Stimulated activated CD8-positive, alpha-beta memory T cell treated with anti-CD3 and anti-CD28 coated beads, Interleukin-4, amount 100 ng/mL, for 1 hour (primary cell): ENCODE measurements at places on chromosomes 2 and 18.

DNA sequence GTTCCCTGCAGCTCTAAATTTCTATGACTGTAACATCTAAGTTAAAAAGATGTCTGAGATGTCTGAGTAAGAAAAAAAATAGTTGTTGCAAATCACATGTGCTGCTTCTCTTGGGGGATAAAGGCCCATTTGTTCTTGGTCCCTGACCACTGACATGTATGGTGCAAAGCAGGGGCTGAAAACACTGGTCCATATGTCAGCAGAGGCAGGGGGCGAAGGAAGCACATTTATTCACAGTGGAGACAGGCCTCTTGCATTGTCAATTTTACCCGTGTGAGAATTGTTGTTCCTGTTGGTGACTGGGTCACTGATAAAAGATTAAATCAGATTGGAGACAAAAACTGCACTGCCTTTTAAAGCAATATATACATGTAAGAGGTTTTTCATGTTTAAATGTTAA is 38.8 kb downstream of the PRKCE start:
- no peak for DNase-seq

GRCh38 chr2:186486651-186487647 is 889 bp downstream of the ZC3H15 start:
- no peak for DNase-seq

GRCh38 chr18:54183390-54183789 is 41.1 kb downstream of the MBD2 start:
- no peak for DNase-seq

DNA sequence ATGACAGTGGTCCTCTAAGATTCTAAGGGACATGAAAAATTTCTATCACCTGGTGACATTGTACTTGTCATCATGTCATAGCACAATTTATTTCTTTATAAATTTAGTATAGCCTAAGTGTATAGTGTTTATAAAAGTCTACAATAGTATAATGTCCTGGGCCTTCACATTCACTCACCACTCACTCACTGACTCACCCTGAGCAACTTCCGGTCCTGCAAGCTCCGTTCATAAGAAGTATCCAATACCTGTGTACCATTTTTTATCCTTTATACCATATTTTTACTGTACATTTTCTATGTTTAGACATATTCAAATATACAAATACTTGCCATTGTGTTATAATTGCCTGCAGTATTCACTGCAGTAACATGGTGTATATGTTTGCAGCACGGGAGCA is 72.8 kb upstream of the DSEL start:
- DNase-seq: no peak

- no peak for DNase-seq
These were observed 19.2 kb upstream of the CAPN13 start for GRCh38 chr2:30826481-30826880.

- DNase-seq: no peak
These were observed 56.5 kb upstream of the ERBB4 start for GRCh38 chr2:212595036-212595654.

DNA sequence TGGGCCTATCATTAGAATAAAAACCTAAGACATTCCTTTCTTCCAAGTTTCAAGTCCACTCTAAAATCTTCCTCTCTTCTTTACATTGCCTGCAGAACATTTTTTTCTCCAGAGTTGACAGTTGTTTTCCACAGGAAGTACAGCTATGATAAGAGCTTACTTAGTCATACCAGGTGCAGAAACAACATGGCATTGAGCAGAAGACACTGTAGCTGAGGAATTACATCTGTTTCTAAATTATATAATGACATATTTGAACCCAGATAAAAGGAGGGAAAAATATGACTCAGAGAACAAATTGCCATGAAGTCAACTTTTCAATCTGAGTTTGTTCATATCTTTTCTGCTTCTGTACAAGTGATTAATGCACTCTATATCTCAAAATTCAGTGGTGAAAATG is 30.2 kb downstream of the CMPK2 start:
- no peak for DNase-seq

GRCh38 chr2:196601430-196602306 is 37.8 kb upstream of the CCDC150 start:
- DNase-seq: no peak

DNA sequence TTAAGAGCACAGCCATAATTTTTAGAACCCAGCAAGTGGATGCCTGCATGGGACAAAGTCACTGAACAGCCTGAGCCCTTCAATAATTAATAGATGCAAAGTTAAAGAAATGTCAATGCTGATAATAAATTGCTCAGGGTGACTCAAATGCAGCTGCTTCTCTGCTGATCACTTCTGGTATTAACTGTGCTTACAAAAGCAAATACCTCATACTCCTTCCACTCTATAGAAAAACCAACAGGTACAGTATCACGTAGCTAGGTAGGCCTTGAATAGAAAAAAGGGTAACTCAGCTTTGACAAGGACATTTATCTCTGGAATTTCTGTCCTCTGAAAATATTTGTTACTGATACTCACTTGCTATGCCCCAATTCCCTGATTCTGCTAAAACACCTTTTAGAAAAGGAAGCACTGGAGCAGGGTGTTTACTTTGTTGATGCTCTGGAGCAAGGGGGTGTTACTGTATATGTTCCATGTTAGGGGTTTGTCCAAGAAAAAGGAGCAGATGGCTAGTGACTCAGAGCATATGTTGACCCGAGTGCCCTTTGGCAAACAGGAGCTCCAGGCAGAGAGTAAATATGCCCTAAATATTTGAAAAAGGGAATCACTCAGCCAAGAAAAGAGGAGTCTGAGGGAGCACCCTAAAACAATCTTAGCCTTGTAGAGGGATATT is 59.1 kb upstream of the RTN4 start:
- no peak for DNase-seq

- no peak for DNase-seq
These were observed 363.1 kb downstream of the LPIN1 start for GRCh38 chr2:12109363-12110017.

GRCh38 chr2:64730551-64731262 is 77.0 kb upstream of the SERTAD2 start:
- no peak for DNase-seq

GRCh38 chr2:218570850-218571249 is 2.2 kb downstream of the CNOT9 start:
- no peak for DNase-seq

GRCh38 chr2:108936866-108937265 is 52.2 kb downstream of the EDAR start:
- no peak for DNase-seq

DNA sequence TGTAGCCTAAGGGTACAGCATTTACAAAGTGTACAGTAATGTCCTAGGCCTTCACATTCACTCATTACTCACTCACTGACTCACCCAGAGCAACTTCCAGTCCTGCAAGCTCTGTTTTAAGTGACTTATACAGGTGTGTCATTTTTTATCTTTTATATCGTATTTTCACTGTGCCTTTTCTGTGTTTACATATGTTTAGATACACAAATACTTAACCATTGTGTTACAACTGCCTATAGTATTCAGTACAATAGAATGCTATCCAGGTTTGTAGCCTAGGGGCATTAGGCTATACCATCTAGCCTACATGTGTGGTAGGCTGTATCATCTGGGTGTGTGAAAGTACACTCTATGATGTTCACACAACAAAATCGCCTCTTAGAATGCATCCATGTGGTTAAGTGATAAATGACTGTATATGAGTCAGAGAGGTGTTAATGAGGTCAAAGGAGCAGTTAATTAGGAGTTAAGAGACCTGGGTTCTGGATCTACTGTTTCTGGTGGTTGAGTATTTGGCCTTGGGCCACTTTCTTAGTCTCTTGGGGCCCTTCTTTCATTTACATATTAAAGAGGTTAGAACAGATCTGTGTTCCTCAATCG is 149.1 kb downstream of the GREB1L start:
- no peak for DNase-seq

DNA sequence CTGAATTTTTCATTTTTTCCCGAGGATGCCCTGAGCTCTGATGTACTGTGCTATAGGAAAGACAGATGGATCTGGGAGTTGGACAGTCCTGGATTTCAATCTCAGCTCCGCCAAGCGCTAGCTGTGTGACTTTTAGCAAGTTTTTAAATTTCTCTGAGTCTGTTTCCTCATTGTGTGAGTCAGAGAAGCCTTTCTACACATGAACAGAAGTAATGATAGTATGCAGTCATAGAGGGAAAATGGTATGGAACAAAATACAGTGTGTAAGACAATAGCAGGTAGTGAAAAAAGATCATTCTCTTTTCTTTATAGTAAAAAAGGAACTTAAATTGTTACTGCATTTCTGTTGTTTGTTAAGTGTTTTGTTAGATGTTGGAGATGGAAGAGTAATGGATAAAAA is 52.4 kb upstream of the PPM1B start:
- DNase-seq: no peak

DNA sequence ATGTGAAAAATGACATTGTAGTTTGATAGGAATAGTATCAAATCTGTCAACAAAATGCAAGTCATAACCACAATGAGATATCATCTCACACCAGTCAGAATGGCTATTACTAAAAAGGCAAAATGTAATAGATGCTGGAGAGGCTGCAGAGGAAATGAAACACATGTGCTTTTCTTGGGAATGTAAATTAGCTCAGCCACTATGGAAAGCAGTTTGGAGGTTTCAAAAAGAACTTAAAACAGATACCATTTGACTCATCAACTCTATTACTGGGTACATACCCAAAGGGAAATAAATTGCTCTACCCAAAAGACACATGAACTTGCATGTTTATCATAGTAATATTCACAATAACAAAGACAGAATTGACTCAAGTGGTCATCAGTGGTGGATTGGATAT is 572.6 kb downstream of the TRIB2 start:
- DNase-seq: no peak

- no peak for DNase-seq
These were observed 45.0 kb upstream of the ASXL3 start for GRCh38 chr18:33532978-33533377.

GRCh38 chr2:24836206-24836605 is 43.0 kb downstream of the CENPO start:
- no peak for DNase-seq

DNA sequence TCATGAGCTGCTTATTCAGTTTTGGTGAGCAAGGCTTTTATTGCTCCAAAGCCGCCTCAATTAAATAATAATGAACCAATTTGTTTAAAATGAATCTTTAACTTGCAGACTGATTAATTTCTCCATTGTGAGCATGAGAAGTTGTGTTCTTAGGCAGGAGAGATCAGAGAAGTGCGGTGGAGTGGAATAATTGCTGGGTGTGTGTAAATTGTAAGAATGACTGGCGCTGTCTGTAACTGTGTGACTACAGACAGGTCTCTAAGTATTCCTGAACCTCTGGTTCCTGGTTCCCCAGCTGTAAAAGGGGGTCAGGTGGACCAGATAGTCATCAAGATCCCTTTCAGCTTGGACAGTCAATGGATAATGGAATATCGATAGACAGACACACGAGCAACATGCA is 98.0 kb upstream of the EFEMP1 start:
- DNase-seq: no peak

GRCh38 chr2:27010139-27010538 is 22.6 kb upstream of the TMEM214 start:
- no peak for DNase-seq

DNA sequence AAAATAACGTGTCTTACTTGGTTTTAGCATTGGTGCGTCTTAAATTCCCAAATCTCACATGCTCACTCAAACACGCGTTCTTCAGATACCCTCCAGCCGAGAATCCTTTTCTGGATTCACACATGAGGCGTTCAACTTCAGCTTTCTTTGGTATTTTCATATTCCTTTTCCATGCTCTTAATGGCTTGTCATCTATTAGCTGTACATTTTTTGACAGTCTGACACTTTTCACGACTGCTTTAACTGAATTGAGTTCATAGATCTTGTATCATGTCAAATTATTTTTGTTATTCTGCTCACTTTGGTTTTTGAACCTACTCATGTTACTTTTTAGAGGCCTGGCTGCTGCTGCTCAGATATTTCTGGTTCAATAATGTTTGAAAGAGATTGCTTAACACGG is 59.0 kb downstream of the INPP5D start:
- no peak for DNase-seq

GRCh38 chr2:215886022-215886421 is 127.3 kb downstream of the MREG start:
- no peak for DNase-seq

GRCh38 chr2:133968446-133968845 is 285.4 kb upstream of the MGAT5 start:
- DNase-seq: no peak

- no peak for DNase-seq
These were observed 245.0 kb upstream of the FN1 start for GRCh38 chr2:215680605-215681598.

- DNase-seq: no peak
These were observed 144.6 kb upstream of the SPRED2 start for GRCh38 chr2:65576861-65577601.

DNA sequence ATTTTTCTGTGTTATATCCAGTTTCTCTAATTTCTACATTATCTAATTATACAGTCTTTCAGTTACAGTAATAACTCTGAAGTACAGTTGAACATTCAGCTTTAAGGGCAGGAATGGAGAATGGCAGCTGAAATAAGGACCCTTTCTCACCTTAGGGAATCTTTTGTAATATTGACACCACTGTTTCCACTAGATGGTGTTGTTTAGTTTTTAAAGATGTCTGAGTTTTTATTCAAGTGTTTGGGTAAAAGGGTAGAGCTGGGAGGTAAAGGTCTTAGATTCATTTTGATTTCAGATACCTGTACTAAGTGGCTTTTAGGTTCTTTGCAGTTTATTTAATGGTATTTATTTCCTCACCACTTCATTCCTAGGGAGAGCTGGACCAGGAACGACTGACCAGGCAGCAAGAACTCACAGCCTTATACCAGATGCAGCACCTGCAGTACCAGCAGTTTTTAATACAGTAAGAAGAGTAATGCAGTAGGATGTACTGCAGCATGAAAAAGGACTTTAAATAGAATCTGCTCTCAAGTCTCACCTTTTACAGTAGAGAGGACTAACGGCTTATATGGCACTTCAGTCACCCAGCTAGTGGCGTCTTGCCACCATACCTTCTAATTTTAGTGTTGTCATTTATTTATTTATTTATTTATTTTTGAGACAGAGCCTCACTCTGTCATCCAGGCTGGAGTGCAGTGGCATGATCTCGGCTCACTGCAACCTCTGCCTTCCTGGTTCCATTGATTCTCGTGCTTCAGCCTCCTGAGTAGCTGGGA is 33.2 kb upstream of the KCNJ13 start:
- DNase-seq: no peak

- no peak for DNase-seq
These were observed 174.9 kb downstream of the NR4A2 start for GRCh38 chr2:156157670-156158069.

DNA sequence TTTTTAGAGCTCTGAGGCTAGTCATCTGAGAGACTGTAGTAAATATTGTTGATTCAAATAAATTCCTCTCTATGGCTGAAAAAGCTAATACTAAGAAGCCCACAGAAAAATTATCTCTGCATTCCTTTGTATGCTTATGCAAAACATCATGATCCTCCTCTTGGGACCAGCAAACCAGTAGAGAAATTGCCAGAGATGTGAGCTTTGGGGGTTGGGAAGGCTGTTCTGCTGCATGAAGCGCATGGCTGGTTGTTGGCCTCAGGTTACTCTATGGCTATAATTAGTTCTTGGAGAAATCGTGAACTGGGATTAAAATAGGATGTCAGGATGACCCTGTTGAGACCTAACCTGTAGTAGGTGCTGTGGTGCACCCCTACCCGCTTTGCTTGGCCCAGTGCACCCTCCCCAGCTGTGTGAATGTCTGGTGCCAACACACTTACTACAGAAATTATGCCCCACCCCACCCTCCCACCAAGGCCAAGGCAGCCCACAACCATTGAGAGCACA is 35.5 kb upstream of the C1D start:
- no peak for DNase-seq
